ENCODE measurements at places on chromosomes 11 and 22.
A peak's percentile ranks its signal among the peaks of the same experiment; 100 is the strongest.

GRCh38 chr22:44697423-44698141 lies 4.4 kb upstream of the PRR5 start:
- peak; percentile 69 for DNase-seq

DNA sequence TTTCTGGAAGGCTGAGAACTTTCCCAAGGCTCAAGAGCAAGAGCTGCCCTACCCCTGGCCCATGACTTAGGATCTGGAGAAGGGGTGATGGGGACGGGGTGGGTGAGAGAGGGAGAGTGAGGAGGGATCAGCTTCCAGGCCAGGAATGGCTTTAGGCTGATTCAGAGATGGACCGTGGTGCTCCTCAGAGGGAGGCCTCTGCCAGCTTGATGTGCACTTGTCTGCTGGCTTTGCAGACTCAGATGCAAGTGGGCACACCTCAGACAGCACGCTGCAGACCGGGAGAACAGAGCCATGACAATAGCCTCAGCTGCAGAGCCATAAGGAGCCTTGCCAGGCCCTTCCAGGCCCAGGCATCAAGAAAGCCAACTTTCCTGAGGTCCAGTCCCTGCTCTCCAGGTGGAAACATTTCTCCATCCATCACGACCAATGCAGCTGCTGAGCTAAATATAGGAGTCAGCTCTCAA lies 41.3 kb downstream of the ALX4 start:
- no peak for DNase-seq

- no peak for DNase-seq
Observed at GRCh38 chr11:106594751-106595351, 423.4 kb downstream of the GUCY1A2 start.

- no peak for DNase-seq
Observed at GRCh38 chr22:41237036-41237706, 3.6 kb downstream of the CHADL start.

- DNase-seq = no peak
Observed at GRCh38 chr11:78857688-78858087, 283.0 kb upstream of the NARS2 start.

- no peak for DNase-seq
Observed at GRCh38 chr11:3166268-3167142, 1.4 kb upstream of the OSBPL5 start.
